T-helper 17 cell (primary cell): ENCODE measurements at places on chromosomes 11 and 22.

DNA sequence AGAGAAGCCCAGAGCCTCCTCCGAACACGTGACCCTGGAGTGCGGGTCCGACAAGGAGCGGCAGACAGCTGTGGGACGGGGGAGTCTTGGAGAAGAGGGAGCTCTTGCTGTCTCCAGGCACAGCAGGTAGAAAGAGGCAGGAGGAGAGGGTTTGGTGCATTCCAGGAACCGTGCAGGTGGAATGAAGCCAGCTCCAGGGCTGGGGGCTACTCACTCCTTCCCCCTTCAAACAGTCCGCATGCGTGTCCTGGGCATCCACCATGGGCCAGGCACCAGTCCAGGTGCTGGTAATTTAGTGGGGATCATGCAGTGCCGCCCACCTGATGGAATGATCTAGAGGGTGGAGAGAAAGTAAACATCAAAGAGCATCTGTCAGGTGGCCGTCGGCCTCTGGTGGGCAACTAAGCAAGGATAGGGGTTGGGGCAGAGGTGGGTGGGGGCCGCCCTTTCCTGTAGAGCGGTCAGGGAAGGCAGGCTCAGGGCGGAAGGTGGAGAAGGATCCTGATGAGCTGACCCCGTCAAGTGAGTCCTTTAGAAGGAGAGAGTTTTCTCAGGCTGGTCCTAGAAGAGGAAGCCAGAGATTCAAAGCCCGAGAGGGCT is 850.0 kb downstream of the TBC1D22A start:
- peaks cover 2% of the 10 kb centered on the region for H3K4me1 ChIP-seq
- H3K4me3 ChIP-seq, result no peak overlapping the region
- DNase-seq, result no peak
- H3K27ac ChIP-seq, result no peak overlapping the region
- peaks cover 13% of the 10 kb centered on the region for H3K27me3 ChIP-seq
- no peaks in the 10 kb centered on the region for H3K36me3 ChIP-seq

DNA sequence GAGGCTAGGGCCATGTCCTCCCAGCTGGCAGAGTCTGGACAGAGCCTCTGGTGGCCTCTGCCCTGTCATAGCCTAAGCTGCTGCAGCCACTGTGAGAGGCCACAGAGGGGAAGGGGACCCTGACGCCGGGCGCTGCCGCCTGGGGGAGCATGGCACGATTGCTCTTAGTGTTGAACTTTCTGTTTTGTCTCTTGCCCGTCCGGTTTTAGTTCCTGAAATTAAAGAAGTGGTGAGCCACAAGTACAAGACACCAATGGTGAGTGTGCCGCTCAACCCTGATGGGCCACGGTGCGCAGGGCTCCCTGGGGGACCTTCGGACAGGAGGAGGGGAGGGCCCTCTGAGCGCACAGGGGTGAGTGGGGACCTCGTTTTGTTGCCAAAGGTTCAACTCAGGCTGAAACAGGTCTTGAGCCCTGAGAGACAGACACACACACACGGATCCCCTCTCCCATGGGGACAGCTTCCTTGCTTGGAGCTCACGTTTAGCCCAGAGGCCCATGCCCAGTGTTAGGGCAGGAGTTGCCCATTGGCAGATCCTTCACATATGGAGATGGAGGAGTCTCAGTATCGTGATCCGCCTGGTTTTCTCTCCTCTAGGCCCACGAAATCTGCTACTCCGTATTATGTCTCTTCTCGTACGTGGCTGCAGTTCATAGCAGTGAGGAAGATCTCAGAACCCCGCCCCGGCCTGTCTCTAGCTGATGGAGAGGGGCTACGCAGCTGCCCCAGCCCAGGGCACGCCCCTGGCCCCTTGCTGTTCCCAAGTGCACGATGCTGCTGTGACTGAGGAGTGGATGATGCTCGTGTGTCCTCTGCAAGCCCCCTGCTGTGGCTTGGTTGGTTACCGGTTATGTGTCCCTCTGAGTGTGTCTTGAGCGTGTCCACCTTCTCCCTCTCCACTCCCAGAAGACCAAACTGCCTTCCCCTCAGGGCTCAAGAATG is 23.8 kb downstream of the MYBPC3 start:
- DNase-seq, result no peak
- no peaks in the 10 kb centered on the region for H3K27me3 ChIP-seq
- no peak overlapping the region for H3K4me3 ChIP-seq
- peaks cover 6% of the 10 kb centered on the region for H3K4me1 ChIP-seq
- H3K36me3 ChIP-seq, result peaks cover 15% of the 10 kb centered on the region

GRCh38 chr22:44735518-44736428 is 16.6 kb upstream of the ARHGAP8 start:
- H3K27me3 ChIP-seq, result no peaks in the 10 kb centered on the region
- peak overlapping the region; percentile 72 for H3K27ac ChIP-seq
- peak overlapping the region; percentile 52 for H3K4me3 ChIP-seq

- H3K4me1 ChIP-seq, result peaks cover 10% of the 10 kb centered on the region
- no peaks in the 10 kb centered on the region for H3K27me3 ChIP-seq
- H3K36me3 ChIP-seq, result peaks cover 6% of the 10 kb centered on the region
- peak overlapping the region; percentile 75 for H3K4me3 ChIP-seq
- peak overlapping the region; percentile 67 for H3K27ac ChIP-seq
Measured at GRCh38 chr11:75492181-75492820, 33.4 kb downstream of the GDPD5 start.

- H3K4me3 ChIP-seq, result no peak overlapping the region
- H3K27me3 ChIP-seq, result no peaks in the 10 kb centered on the region
- H3K4me1 ChIP-seq, result peaks cover 24% of the 10 kb centered on the region
- no peak overlapping the region for H3K27ac ChIP-seq
Measured at GRCh38 chr11:75900848-75901247, 85.8 kb downstream of the UVRAG start.

DNA sequence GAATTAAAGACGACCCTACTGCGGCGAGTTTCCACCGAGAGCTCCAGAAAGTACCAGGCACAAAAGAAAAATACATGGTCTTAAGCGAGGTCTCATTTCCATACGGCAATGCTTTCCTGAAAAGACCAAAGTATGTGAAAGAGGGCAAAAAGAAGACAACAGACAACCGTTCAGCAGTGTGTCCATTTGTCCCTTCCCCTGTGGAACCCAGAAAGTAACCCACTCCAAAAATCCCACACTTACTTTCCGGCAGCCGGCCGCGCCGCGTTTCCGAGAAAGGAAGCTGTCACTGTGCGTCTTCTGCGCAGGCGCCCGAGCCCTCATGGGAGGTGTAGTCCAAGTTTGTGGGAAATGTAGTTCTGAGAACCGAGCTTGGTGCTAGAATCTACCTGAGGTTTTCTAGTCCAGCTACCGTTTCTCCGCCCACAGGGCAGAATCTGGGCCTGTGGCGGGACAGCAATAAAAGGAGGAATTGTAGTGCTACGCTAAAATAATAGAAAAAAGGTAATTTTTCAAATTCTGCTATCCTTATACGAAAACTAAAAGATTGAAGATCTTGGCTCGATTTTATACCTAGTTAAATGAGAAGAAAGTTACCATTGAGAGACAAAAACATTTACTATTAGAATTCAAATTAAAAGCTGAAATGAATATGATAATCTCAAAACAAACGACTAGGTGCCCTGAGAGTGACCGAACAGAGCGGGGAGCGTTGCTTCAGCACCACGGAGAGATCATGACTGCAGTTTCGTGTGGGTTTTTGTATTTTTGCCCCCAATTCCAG is at the start of gene PUS3:
PUS3 (minus strand) TSS at position 280 of the 784 bp plus-strand sequence. CDS start 6,922 bp downstream, outside the sequence.
- H3K27me3 ChIP-seq, result peaks cover 34% of the 10 kb centered on the region
- DNase-seq, result peak; percentile 78
- H3K36me3 ChIP-seq, result no peaks in the 10 kb centered on the region
- peak within 1 kb of the TSS; percentile 94 for H3K4me3 ChIP-seq

- peaks cover 4% of the 10 kb centered on the region for H3K36me3 ChIP-seq
- DNase-seq, result no peak
- no peaks in the 10 kb centered on the region for H3K4me1 ChIP-seq
- H3K4me3 ChIP-seq, result no peak overlapping the region
Measured at GRCh38 chr11:1127664-1128162, 30.0 kb upstream of the MUC5AC start.
